ENCODE measurements at places on chromosomes 12 and 14.

DNA sequence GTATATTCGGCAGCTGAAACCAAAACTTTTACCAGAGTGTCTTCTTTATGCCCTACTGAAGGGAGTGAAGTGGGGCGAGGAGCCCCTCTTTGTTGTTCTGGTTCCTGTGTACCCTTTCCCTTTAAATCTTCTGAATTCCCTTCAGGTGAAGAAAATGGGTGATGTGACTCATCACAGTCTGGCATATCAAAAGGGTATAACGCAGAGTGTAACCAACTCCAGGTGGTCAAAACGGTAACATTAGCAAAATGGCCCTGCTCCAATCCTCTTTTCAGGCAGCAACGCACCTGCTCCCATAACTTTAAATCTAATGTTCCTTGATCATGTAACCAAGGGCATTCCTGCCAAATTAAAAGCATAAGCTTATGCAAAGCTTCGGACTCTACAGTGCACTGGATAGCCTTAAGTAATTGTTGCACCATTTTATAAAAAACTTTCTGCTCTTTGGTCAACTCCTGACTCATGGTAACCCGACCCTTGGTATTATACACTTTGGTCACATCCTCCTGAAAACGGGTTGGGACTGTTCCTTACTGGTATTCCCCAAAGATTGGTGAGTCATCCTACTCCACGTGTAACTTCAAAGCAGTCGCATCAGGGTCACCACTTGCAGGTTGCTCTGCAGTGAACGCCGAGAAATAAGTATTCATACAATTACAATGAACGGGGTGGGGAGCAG lies 83.1 kb downstream of the KCNMB4 start:
- DNase-seq, result no peak

- DNase-seq, result no peak
Measured at GRCh38 chr14:79418649-79419415, 792.5 kb downstream of the DIO2 start.

DNA sequence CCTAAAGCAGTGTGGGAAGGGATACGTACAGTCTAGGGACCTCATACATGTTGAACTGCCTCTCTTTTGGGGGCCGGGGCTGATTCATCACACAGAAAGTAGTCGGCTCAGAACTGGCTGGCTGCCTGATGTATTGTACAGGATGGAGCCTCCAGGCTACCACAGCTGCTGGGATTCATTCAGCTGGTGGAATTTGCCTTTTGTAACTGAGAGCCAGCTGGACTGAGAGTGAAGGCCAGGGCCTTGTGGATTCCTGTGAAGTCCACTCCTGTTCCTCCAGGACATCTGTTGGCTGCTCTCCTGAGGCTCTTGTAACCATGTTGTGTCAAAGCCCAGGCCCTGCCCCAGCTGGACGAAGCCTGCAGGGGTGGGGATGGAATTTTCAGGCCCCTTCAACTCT lies 116.3 kb upstream of the PRICKLE1 start:
- peak; percentile 51 for DNase-seq

- no peak for DNase-seq
Measured at GRCh38 chr14:81565441-81566290, 32.0 kb upstream of the SEL1L start.

DNA sequence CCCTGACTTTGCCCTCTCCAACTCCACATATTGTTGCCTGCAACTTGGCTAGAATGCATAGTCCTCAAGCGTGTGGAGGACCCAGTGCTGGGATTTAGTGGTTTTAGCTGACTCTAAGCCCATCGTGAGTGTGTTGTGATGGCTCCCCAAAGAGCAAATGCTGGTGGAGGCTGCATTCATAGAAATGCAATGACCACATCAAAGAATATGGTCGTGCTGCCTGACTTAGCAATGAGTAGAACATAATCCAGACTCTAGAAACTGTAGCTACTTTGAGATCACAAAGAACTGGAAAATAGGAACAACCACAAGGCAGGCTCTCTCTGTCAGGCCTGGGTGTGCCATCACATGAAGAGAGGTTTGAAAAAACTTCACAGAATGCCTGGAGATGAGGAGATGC lies 1.3 kb downstream of the DYRK4 start:
- DNase-seq, result no peak
